ENCODE measurements at places on chromosomes 1 and 21.

- no peak for DNase-seq
Observed at GRCh38 chr1:244431166-244431565, 20.5 kb downstream of the ADSS2 start.

- DNase-seq = no peak
Observed at GRCh38 chr1:27968692-27969091, 8.9 kb downstream of the XKR8 start.

- DNase-seq = no peak
Observed at GRCh38 chr1:68675336-68675735, 178.5 kb upstream of the DEPDC1 start.

DNA sequence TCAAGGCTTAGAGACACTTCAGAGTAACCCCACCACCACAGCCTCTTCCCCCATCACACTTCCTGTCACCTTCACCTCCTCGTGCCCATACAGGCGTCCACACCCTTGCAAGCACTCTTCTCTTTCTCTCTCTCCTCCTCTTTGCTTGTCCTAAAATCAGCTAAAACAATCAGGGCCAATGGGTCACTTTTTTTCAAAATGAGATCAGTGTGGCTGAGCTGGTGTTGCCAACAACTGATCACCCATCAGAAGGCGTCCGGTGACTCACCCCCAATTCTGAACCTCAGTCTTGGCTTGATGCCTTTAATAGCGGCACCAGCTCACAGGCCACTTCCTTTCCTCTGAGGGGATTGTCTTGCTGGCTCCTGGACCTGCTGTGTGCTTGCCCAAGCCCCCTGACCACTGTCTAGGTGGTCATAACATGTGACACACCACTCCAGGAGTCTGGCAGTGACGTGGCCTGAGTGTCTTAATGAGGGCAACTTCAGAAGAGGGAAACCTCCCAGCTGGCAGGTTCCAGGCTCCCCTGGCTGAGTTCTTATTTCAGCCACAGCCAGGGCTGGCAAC is 1.6 kb downstream of the DRAXIN start:
- no peak for DNase-seq

GRCh38 chr1:217315346-217315745 is 315.5 kb downstream of the GPATCH2 start:
- no peak for DNase-seq

DNA sequence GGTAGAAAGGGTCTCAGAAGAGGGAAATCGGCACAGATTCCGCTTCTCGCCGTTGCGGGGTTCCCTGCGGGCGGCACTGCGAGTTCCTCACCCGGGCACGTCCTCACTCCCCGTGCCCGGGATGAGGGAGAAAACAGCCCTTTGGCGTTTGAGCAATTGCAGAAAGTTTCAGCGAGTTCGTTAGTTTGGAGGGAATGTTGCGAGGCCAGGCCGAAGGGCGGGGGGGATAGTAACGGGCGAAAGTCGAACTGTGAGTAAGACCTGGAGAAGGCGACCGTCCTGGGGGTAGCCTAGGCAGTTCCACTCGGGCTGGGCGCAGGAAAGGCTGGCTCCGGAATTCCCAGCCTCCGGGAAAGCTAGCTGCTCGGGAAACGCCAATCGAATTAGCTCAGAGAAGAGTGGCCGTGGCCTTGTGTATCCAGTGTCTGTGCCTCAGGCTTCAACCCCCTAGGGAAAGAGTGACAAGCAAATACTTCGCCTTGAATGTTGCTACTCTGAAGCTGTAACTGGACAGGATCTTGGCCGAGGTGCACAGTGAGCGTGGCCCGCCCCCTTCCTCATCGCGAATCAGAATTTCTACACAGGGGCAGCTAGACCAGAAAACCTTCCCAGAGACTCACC is 787 bp downstream of the PTGFR start:
- DNase-seq = no peak

- DNase-seq = no peak
Observed at GRCh38 chr1:31848381-31848897, 32.6 kb upstream of the SPOCD1 start.

DNA sequence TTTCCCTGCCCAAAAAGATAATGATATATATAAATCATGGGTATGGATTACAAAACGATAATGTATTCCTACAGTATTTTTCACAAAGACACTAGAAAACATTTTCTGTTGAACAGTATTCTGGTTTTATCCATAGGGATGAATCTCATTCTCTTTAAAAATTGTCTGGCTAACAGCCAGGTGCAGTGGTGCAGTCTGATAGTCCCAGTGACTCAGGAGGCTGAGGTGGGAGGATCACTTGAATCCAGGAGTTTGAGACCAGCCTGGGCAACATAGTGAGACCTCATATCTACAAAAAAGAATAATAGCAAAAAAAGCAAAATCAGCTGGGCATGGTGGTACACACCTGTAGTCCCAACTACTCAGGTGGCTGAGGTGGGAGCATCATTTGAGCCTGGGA is 23.3 kb downstream of the PIP5K1A start:
- DNase-seq = no peak

DNA sequence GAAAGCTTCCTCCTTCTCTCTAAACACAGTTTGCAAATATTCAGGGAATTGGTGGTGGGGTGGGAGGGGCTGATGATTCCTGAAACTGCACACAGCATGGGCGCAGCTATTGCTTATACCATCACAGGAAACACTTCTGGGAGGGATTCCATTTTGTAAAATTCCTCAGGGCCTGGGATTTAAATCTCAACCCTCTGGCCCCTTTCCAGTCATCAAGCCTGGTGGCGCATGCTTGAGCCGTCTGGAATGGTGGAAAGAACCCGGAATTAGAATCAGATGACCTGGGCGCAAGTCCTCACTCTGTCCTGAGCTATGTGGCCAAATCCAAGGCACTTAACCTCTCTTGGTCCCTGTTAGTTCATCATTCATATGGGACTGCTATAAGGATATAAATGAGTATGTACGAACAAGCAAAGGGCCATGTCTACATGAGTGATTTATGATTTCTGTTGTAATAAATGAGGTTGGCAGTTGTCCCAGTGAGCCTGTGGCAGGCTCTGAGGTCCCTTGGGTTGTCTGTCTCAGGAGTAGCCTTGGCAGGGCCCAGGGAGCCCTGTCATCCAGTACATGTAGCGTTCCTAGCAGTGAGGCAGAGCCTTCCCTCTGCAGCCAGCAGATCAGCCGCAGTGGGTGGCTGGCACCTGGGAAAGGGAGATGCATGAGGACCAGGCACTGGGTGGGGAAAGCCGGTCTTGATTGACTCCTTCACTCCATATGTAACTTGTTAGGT is 72.0 kb downstream of the MAN1C1 start:
- DNase-seq = no peak

- no peak for DNase-seq
Observed at GRCh38 chr1:1614204-1614953, 921 bp upstream of the MIB2 start.

- no peak for DNase-seq
Observed at GRCh38 chr1:182484067-182484466, 34.1 kb downstream of the RGSL1 start.

GRCh38 chr1:159653201-159653600 is 61.2 kb downstream of the CRP start:
- DNase-seq = no peak

DNA sequence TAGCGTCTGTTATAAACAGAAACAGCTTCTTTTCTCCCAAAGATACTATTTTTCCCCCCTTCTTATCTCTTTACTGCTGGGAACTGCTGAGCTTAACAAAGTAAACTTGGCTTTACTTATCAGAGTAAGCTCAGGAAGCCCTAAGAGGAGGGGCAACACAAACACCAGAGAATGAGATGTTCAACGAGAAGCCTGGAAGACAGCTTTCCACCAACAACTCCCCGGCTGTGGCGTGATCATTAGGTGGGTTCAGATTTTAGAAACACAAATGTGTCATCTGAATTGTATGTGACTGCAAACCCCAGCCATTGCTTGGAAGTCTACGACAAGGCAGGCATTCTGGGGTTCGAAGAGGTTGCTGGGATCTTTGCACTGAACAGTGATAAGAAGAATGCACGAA is 181.2 kb upstream of the ESRRG start:
- DNase-seq = no peak

- DNase-seq = no peak
Observed at GRCh38 chr1:219292999-219293398, 119.3 kb downstream of the LYPLAL1 start.

DNA sequence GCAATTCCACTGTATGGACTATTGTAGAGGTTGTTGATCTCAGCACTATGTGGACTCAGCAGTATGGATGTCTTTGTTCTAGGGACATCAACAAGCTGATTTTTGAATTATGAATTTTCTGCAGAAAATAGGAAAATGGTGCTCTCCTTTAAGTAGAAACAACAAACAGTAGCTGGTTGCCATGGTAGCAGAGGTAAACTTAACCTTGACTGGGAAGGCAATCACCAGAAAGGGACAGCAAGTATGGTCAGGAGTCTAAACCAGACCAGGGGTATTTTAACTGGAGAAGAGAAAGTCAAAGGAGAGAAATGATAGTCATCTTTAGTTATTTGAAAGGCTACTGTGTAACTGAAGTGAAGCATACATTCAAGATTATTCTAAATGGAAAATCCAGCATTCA is 22.3 kb downstream of the WLS start:
- DNase-seq = no peak

GRCh38 chr1:2408859-2409276 is 3.5 kb downstream of the PEX10 start:
- DNase-seq = no peak

DNA sequence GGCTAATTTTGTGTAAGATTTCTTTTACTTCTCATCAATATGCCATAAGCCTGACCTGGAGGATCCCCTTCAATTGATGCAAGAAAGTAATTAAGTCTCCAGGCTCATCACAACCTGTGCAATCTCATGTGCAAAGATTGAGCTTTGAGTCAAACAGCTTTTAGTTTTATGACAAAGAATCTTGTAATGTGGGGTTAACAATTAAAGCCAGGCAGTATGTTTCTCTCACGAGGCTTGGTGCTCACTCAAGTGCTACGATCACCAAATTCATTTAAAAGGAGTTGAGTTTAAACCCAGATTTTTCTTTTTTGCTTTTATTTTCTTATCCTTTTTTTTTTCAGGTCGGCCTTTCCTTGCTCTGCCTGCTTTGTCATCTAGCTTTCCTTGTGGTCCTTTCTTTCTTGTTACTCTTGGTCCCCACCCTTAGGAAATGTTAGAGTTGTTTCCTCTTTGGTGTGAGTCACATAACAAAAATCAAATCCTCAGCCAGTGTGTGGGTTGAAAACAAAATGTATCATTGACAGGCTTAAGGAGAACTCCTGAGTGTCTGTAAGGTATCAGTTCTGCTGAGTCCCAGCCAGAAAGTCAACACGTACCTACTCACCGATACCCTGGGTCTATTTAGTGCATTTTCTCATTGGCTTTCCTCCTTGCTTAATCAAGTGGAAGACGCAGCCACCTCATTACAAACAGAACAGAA is 1037.2 kb downstream of the ADGRL2 start:
- DNase-seq = no peak

DNA sequence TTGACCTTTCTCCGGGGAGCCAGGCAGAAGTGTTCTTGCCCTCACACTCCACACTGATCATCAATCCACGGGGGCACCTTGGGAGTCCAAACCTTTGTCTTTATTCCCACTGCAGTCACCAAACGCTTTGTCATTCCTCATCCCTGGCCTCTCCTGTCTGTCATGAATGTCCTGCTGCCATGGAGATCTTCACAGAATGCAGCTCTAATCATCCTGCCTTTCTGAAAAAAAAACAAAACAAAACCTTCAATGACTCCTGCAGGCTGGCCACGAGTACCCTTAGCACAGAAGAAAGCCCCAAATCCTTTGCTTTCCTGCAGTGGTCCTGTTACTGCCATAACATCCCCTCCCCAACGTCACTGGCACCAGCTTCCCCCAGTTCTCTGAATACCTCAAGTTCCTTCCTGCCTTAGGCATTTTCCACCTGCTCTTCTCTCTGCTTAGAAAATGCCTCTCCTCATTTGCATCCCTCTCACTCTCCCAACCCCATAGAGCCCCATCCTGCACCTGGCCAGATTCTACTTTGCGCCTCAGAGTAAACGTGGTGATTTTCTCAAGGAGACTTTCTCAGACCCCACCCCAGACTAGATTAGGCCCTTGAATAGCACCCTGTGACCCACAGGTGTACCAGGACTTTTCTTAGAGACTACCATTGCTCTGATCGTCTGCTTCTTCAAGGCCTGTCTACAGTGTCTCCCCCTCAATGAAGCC is 131.2 kb downstream of the AK5 start:
- no peak for DNase-seq

DNA sequence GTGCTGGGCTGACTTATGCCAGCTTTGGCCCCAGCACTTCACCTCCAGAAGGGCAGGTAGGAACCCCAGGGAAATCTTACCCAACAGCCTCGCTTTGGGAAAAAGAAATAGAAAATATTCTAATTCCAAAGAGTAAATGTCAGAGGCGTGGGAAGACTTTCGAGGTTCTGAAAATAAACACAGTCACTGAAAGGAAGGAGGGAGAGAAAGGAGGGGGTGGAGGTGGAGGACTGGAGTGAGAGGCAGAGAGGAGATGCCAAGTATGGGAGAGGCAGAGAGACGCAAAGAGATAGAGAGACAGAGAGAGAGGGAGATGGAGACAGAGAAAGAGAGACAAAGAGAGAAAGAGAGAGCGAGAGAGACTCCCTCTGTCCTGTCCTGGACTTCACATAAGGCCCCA is 395.0 kb downstream of the PTPRU start:
- no peak for DNase-seq

- DNase-seq = no peak
Observed at GRCh38 chr1:103341377-103341880, 184.1 kb upstream of the RNPC3 start.

GRCh38 chr1:213876531-213876930 is 111.2 kb upstream of the PROX1 start:
- DNase-seq = no peak

- DNase-seq = peak; percentile 36
Observed at GRCh38 chr1:90850181-90850897, 133.2 kb upstream of the BARHL2 start.

- no peak for DNase-seq
Observed at GRCh38 chr21:42679319-42680057, 26.1 kb downstream of the PDE9A start.

GRCh38 chr21:45639206-45640000 is 4.1 kb upstream of the PCBP3 start:
- no peak for DNase-seq

- DNase-seq = no peak
Observed at GRCh38 chr1:227343727-227344551, 25.6 kb upstream of the CDC42BPA start.

GRCh38 chr1:207124389-207124788 is 20.4 kb downstream of the C4BPA start:
- no peak for DNase-seq

- DNase-seq = no peak
Observed at GRCh38 chr1:17684810-17685209, 70.3 kb upstream of the ACTL8 start.
